ENCODE measurements at places on chromosomes 7 and 10. TPM values are rescaled to one million over a fixed set of nuclear protein-coding genes. Genes with fewer than 3 reads are reported as not detected.

STRIP2 gene
- total RNA-seq = 46.6 TPM

GRID1 gene
- 0.20 TPM for total RNA-seq

OR2A7 gene
- not detected for total RNA-seq

IL15RA gene
- total RNA-seq = 9.6 TPM

THAP5 gene
- 30.3 TPM for total RNA-seq

EGR2 gene
- 0.92 TPM for total RNA-seq

TMEM229A gene
- total RNA-seq = not detected

CYP26C1 gene
- 0.06 TPM for total RNA-seq

C10orf143 gene
- total RNA-seq = 4.1 TPM

DPP6 gene
- total RNA-seq = 0.90 TPM

AKR1E2 gene
- 5.1 TPM for total RNA-seq

PUS7 gene
- 11.9 TPM for total RNA-seq

EPO gene
- total RNA-seq = not detected

C10orf105 gene
- total RNA-seq = not detected

Data from psoas muscle (tissue), 8 donors.